ENCODE measurements at places on chromosomes 16 and 17. TPM values are rescaled to one million over a fixed set of nuclear protein-coding genes. Genes with fewer than 3 reads are reported as not detected.

GRCh38 chr16:66289051-66289680, 77.3 kb upstream of the CDH5 start:
- no peak for DNase-seq
- H3K27ac ChIP-seq = no peak overlapping the region
- no peaks in the 10 kb centered on the region for H3K4me1 ChIP-seq
- H3K36me3 ChIP-seq = no peaks in the 10 kb centered on the region
- no peaks in the 10 kb centered on the region for H3K27me3 ChIP-seq

DNA sequence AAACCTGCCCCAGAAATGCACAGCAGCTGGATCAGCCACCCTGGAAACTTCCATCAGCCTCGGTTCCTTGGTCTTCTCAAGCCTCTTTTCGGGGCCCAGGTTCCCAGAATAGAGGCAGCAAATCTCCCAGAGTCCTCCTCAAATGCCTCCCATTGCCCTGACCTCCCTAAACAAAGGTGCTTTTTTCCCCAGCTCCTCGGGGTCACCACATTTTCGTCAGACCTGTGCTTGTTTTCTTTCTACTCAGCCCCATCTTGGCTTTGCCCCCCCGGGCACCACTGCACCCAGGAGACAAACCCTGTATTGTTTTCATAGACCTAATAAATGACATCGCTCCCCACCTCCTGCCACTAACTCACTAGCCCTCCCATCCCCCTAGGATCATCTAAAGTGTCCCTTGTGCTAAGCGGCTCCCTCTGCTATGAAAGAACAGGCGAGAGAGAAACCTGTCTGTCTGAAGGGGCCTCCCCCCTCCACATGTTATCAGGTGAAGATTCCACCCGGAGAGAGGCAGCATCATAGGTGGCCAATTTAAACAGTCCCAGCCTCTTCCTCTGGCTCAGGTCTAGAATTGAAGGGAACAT, 451.1 kb downstream of the SOX9 start:
- no peak for DNase-seq
- no peak overlapping the region for H3K27ac ChIP-seq
- H3K27me3 ChIP-seq = no peaks in the 10 kb centered on the region
- no peaks in the 10 kb centered on the region for H3K4me1 ChIP-seq
- H3K4me3 ChIP-seq = no peak overlapping the region
- no peaks in the 10 kb centered on the region for H3K36me3 ChIP-seq

ZFP3 gene
- 6.7 TPM for total RNA-seq

AANAT gene
- total RNA-seq = not detected

DNA sequence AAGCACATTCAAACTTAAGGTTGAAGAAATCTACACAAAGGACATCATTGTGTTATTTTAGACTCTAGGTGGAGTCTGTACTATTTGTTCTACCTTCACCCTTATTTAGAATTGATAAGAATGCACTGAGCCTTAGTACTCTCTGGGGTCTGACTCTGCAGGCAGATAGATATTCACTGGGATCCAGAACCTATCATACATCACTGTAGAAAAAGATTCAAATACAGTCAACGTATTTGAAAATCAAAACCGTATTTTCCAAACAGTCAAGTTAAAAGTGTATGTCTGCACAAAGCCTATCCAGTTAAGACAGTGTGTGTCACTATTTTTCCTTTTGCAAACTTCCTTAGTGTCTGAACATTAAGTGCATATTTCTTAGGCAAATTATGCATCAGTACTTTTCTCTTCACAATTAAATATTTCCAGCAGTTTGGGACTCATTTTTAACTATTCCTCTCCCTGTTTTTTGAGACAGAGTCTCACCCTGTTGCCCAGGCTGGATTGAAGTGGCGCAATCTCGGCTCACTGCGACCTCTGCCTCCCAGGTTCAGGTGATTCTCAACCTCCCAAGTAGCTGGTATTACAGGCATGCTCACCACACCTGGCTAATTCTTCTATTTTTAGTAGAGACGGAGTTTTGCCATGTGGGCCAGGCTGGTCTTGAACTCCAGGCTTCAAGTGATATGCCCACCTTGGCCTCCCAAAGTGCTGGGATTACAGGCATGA, 22.3 kb downstream of the MOSMO start:
- no peaks in the 10 kb centered on the region for H3K36me3 ChIP-seq
- no peak overlapping the region for H3K4me3 ChIP-seq
- no peak for DNase-seq
- H3K27ac ChIP-seq = no peak overlapping the region

DNA sequence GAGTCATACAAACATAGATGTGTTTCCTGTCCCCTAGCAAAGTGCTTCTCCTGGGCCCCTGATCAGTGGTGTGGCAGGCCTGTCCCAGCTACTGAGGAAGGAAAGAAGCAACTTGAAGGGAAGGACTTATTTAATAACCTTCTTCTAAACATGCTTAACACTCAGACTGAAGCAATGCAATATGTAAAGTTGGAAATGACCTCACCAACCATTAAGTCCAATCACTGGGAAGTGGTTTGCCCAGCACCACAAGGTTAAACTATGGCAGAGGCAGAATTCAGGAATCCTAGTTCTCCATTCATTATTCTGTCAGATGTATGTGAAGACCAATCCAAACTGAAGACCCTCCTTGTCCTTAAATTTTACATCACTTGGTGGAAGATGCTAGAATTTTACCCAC, 39.1 kb downstream of the CENPV start:
- DNase-seq = no peak
- no peaks in the 10 kb centered on the region for H3K4me1 ChIP-seq
- no peak overlapping the region for H3K27ac ChIP-seq
- H3K4me3 ChIP-seq = no peak overlapping the region
- H3K27me3 ChIP-seq = no peaks in the 10 kb centered on the region

HBM gene
- not detected for total RNA-seq

EXOC3L1 gene
- total RNA-seq = 33.0 TPM

GRCh38 chr17:19333736-19334290, 28.7 kb downstream of the B9D1 start:
- DNase-seq = no peak
- H3K4me3 ChIP-seq = no peak overlapping the region
- no peaks in the 10 kb centered on the region for H3K4me1 ChIP-seq
- H3K27me3 ChIP-seq = no peaks in the 10 kb centered on the region
- no peak overlapping the region for H3K27ac ChIP-seq

DNAAF8 gene
- 1.5 TPM for total RNA-seq

TNK1 gene
- 5.7 TPM for total RNA-seq

DNA sequence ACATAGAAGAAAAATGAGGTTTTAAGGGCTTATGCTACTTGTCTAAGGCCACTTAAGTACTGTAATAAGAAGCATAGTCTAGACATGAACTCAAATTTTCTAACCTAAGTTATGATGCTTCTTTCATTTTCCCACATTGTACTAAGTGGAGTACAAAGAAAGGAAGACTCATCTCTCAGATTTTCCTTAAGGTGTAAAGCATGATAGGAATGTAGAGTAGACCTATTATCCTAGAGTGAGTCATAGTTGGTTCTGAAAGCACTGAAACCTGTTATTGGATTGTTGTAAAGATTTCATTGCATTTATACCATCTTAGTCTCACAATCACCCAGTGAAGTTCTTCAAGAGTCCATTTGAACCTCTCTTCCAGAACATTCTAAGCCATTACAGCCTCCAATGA, 343.8 kb downstream of the TOX3 start:
- H3K36me3 ChIP-seq = no peaks in the 10 kb centered on the region
- no peaks in the 10 kb centered on the region for H3K4me1 ChIP-seq
- H3K27ac ChIP-seq = no peak overlapping the region
- no peak for DNase-seq

DNA sequence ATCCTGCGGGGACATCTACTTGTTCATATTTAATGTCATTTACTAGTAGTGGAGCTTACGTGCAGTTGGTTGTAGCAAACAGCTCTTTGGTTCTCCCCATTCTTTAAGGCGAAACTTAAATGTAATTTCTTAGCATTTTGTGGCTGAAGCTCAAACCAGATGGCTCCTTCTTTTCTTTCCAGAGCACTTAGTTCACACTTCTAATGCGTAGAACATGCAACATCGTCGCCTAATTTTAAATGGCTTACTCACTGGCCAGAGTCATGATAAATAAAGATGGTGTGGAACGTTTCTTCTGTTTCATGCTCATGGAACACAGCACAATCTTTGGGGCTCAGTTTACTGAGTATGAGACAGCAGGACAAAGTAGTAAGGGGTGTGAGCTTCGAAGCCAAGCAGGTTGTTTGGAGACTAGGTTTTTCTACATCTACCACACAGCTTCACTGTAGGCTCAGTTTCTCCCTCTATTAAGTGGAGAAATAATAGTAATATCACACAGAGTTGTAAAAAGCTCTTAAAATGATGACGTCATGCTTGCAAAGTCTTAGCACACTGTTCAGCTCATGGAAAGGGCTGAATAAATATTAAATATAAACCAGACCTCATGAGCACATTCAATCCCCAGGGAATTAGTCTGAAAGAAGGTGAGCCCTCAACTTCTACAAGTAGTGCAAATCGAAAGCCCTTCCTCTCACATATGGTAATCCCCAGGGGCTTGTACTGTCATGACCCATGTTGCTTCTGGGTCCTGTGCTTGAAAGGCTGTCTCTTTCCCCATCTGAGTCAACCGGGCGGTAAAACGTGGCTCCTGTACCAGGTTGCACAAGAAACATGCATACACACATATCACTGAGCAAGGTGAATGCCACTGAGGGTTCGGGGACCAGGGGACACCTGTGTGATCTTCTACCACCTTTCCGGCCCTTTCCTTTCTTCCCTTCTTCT, 384.3 kb downstream of the CDH13 start:
- no peaks in the 10 kb centered on the region for H3K36me3 ChIP-seq
- H3K27ac ChIP-seq = no peak overlapping the region
- H3K4me3 ChIP-seq = no peak overlapping the region

DNA sequence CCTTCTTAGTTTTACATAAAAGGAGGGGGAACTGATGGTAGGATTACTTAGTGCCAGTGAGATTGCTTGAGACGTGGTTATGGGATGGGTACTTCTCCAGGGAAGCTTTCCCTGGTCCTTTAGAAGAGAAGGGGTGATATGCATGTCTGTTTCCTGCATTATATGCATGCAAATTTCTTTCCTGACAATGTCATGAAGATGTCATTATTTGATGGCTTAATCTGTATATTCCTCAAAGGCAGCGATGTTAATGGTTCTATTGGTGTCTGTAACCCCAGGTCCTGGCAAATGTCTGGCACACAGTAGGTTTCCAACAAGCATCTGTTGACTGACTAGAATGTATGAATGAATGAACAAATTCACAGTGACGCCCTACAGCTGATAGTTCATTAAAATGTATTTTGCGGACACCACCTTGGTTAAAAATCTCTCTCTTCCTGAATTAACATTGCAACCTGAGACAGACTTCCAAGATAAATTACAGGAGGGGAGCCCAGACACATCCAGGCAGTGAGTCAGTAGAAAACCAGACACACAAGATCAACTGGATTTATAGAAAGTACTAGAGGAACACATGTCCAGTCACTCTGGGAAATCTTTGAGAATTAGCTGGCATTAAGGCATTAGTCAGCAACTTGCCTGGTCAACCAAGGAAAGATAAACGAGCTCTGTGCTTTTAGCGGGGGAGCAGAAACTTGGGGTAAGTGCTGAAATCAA, 293.4 kb downstream of the XYLT1 start:
- no peak for DNase-seq
- H3K4me1 ChIP-seq = no peaks in the 10 kb centered on the region
- no peaks in the 10 kb centered on the region for H3K36me3 ChIP-seq
- H3K27ac ChIP-seq = no peak overlapping the region
- no peak overlapping the region for H3K4me3 ChIP-seq

TNFRSF12A gene
- 8.3 TPM for total RNA-seq

DNA sequence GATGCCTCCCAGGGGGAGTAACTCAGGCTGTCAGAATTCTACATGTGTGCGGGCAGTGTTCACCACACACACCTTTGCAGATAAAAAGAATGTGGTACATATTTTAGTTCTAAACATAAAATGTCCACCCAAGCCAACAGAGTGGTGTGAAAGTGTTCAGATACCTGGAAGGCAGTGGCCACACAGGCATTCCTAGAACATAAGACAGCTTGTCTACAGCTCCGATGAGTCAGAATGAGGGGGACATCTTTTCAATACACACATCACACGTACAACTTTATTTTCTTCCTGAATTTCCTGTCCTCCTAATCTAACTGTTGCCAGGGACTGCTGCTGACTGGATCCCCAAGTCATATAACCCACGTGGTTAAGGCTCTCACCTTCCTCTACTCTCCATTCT, 142.3 kb downstream of the ZFHX3 start:
- no peak overlapping the region for H3K4me3 ChIP-seq
- DNase-seq = no peak
- no peaks in the 10 kb centered on the region for H3K36me3 ChIP-seq
- no peaks in the 10 kb centered on the region for H3K27me3 ChIP-seq
- no peaks in the 10 kb centered on the region for H3K4me1 ChIP-seq
- H3K27ac ChIP-seq = no peak overlapping the region

GRCh38 chr16:27242868-27243590, 25.5 kb downstream of the NSMCE1 start:
- no peaks in the 10 kb centered on the region for H3K36me3 ChIP-seq
- no peak for DNase-seq
- peaks cover 33% of the 10 kb centered on the region for H3K4me1 ChIP-seq
- no peak overlapping the region for H3K27ac ChIP-seq

TPSB2 gene
- 1.4 TPM for total RNA-seq

DNA sequence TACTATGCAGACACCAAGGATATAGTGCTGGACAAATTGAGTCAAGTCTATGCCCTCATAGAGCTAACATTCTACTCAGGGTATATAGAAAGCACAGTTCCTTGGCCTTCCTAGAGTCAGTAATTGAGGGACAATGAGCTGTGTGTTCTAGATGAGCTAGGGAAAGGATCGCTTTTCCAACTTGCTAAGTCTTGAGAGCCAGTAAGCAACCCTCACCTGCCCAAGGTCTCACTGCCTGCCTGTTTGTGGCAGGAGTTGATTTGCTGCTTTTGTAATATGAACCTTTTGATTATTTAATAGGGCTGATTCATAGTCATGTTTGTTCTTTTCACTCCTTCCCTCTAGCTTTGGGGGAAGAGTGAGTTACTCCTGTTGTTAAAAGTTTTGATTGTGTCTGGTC, 6.5 kb downstream of the DDX42 start:
- H3K4me3 ChIP-seq = no peak overlapping the region
- H3K36me3 ChIP-seq = no peaks in the 10 kb centered on the region
- DNase-seq = no peak
- no peaks in the 10 kb centered on the region for H3K27me3 ChIP-seq

DNA sequence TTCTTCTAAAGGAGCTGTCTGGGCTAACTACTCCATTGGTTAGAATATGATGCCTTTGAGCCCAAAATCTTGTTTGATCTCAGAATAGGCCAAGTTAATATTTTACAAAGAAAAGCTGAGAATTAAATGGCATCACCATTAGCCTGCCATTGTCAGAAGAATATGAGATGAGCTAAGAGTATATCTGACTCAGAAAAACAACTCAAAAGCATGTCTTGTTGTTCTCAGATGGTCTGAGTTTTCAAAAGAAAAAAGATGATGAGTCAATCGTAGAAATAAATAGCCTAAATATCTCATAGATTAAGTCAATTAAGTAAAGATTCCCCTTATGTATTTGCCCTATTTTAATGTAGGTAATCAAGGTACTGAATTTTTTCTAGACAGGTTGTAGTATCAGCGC, 197.1 kb upstream of the TBX2 start:
- H3K4me1 ChIP-seq = peaks cover 11% of the 10 kb centered on the region
- no peak overlapping the region for H3K27ac ChIP-seq
- H3K27me3 ChIP-seq = no peaks in the 10 kb centered on the region
- H3K36me3 ChIP-seq = no peaks in the 10 kb centered on the region

GRCh38 chr17:5419959-5420653, at the start of gene RPAIN:
RPAIN (plus strand) TSS chr17:5420182; CDS start chr17:5420211, 29 bp downstream.
- no peaks in the 10 kb centered on the region for H3K27me3 ChIP-seq
- peaks cover 6% of the 10 kb centered on the region for H3K4me1 ChIP-seq
- H3K4me3 ChIP-seq = peak within 1 kb of the TSS; percentile 43

GRCh38 chr16:81469710-81470535, 25.3 kb downstream of the CMIP start:
- no peak overlapping the region for H3K4me3 ChIP-seq
- H3K27ac ChIP-seq = no peak overlapping the region
- H3K27me3 ChIP-seq = no peaks in the 10 kb centered on the region
- no peaks in the 10 kb centered on the region for H3K36me3 ChIP-seq

VTN gene
- total RNA-seq = 5.6 TPM

Measured in ovary (tissue), 10 donors.